ENCODE measurements at places on chromosomes 1 and 21.

GRCh38 chr1:214029796-214030195 is 42.0 kb downstream of the PROX1 start:
- no peak for DNase-seq

DNA sequence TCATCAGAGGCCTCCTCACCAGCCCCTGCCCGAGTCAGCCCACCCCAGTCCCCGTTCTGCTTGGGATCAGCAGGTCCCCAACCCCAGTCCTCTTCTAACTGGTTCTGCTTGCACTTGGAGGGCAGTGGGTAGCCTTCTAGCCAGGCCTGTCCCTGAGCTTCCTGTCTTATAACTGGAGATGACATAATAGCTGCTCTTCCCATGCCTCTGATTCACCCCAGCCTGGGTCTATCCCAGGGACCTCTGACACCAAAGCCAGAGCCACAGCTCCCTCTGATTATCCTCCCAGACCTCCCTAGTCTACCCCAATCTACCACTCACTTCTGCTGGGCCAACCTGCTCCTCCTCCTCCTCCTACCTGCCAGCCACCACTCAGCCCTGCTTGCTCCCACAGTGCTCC is 31.4 kb downstream of the IQGAP3 start:
- no peak for DNase-seq

GRCh38 chr1:153485863-153486262 is 25.4 kb upstream of the S100A7 start:
- no peak for DNase-seq

DNA sequence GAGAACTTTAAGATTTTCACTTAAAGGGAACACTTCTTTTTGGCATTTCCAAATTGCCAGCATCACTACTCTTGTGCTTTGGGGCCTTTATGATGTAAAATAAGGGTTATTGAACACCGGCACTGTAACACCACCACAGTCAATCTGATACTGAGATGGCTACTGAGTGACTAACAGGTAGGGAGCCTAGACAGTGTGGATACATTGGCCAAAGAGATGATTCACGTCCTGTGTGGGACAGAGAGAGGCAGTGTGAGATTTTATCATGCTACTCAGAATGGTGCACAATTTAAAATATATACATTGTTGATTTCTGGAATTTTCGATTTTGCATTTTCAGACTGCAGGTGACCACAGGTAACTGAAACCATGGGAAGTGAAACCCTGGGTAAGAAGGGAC is 261.6 kb downstream of the SPATA17 start:
- DNase-seq: no peak

- DNase-seq: no peak
These were observed 128.2 kb downstream of the KCNN3 start for GRCh38 chr1:154741741-154742495.

- no peak for DNase-seq
These were observed 102.4 kb downstream of the CACHD1 start for GRCh38 chr1:64572222-64572900.

- DNase-seq: no peak
These were observed 502.5 kb upstream of the ADGRL2 start for GRCh38 chr1:81298266-81298665.

DNA sequence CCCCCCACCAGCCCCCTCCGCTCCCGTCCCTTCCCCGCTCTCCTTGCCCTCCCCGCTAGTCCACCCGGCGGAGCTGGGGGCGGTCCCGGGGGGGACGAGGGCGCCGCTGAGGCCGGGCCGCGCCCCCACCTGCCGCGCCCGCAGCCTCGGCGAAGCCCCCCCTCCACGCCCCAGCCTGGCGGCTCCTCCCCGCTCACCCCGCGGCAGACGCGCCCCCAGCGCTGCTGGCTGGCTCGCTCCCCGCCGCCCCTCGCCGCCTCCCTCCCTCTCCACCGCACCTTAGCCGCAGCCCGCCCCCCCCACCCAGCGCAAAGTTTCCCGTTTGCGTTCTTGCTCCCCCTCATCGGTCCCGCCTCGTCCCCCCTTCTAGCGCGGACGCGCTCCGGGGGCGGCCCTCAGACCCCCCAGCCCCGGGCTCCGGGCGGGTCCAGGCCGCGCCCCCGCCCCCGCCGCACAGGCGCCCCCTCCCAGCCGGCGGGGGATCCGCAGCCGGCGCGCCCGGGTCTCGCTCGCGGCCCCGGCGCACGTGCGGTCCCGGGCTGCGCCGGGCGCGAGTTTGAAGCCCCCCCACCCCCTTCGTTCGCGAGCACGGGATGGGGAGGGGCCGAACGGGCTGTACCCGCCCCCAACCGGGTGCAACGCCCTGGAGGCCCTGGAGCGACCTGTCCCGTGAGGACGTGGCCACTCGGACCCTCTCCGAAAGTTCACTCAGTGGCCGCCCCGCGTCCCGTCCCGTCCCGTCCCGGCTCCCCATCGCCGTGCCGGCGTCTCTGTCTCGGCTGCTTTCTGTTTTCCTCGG is 623 bp downstream of the PTPRF start:
- no peak for DNase-seq

DNA sequence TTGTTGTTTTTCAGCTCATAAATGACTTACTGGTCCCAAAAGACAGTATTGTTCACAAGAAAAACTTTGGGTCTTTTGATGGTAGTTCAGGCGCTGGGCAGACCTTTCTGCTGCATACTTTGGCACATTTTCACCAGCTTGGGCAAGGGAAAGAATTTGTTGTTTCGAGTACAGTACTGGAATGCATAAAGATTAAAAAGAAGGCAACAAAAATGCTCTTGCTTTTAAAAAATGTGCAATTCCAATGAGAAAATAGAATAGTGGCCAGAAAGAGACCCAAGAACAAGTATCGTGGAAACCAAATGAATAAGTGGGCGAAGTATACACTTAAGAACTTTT is 56.0 kb downstream of the CLIC6 start:
- no peak for DNase-seq

- DNase-seq: no peak
These were observed 8.0 kb downstream of the ALPL start for GRCh38 chr1:21517161-21517589.

DNA sequence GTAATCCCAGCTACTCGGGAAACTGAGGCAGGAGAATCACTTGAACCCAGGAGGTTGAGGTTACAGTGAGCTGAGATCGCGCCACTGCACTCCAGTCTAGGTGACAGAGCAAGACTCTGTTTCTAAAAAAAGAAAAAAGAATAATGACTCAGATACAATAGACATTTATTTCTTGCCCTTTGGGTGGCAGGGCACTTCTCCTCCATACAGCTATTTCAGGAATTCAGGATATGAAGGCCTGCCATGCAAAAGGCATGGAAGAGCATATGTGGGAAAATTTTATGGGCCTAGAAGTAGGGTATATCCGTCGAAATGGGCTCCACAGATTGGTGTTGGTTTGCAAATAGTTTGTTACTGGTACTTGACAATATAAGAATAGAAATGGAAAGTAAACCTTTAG is 20.2 kb upstream of the POGZ start:
- no peak for DNase-seq
